Activated CD4-positive, alpha-beta T cell treated with anti-CD3 and anti-CD28 coated beads for 36 hours (primary cell): ENCODE measurements at places on chromosomes 4 and X.

- H3K27ac ChIP-seq, result no peak overlapping the region
- H3K4me1 ChIP-seq, result no peaks in the 10 kb centered on the region
- H3K36me3 ChIP-seq, result no peaks in the 10 kb centered on the region
- H3K4me3 ChIP-seq, result no peak overlapping the region
- no peak for DNase-seq
- H3K27me3 ChIP-seq, result no peaks in the 10 kb centered on the region
Observed at GRCh38 chr4:93469560-93469959, 359.0 kb upstream of the ATOH1 start.

- H3K36me3 ChIP-seq, result no peaks in the 10 kb centered on the region
- H3K4me3 ChIP-seq, result no peak overlapping the region
- H3K27me3 ChIP-seq, result no peaks in the 10 kb centered on the region
Observed at GRCh38 chr4:67038228-67038566, 507.1 kb downstream of the CENPC start.

DNA sequence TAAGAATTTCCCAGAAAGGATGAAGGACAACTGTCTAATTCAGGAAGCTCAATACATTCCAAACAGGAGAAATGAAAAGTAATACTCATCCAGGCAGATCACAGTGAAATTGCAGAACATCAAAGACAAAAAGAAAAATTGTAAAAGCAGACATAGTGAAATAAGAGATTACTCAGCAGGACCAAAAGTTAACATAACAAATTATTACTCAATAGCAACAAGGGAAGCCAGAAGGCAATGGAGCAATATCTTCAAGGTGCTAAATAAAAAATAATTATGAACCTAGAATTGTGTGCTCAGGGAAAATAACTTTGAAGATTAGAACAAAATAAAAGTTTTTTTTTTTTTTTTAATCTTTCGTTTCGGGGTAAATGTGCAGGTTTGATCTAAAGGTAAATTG, 30.5 kb upstream of the ENPP6 start:
- peaks cover 14% of the 10 kb centered on the region for H3K4me1 ChIP-seq
- H3K27ac ChIP-seq, result no peak overlapping the region
- no peak for DNase-seq

DNA sequence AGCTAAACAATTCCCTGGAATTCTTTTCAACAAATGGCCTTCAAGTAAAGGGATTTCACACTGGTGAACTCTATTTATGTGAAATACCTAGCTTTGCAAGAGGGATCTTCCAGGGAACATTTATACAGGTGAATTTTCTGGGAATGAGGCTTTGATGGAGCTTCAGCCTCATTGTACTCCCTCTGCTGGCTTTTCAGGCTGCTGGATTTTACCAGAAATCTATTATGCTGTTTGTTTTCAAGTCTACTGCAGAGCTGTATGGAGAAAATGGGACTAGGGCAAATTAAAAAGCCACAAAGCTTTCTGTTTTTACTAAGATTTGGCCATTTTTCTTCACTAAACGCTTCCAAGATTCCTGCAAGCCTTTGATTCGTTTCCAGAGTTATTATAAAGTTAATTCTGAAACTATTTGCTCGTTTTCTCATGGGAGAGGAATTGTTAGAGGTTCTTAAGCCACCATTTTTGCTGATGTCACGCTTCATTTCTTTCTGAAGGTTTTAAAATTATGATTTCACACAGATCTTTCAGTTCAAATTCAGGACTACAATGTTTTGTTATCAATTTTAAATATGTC, 31.6 kb downstream of the KDM6A start:
- no peak overlapping the region for H3K4me3 ChIP-seq
- no peak overlapping the region for H3K27ac ChIP-seq
- no peaks in the 10 kb centered on the region for H3K27me3 ChIP-seq
- peaks cover 60% of the 10 kb centered on the region for H3K4me1 ChIP-seq
- H3K36me3 ChIP-seq, result peaks cover 8% of the 10 kb centered on the region

DNA sequence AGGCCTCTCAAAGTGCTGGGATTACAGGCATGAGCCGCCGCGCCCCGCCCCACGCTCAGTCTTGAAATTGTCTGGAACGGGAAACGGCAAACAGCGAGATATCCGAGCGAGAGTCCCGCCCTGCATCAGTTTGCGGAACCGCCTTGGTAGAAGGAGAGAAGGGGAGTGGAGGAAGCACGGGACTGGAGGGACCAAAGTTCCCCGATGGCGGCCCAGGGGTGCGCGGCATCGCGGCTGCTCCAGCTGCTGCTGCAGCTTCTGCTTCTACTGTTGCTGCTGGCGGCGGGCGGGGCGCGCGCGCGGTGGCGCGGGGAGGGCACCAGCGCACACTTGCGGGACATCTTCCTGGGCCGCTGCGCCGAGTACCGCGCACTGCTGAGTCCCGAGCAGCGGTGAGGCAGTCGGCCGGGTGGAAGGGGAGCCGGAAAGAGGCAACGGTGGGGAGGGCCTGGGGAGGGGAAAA, at the start of gene BST1:
BST1 (plus strand) TSS at position 125 of the 463 bp plus-strand sequence; CDS start at position 205, 80 bp downstream.
- H3K4me1 ChIP-seq, result peaks cover 4% of the 10 kb centered on the region
- DNase-seq, result peak; percentile 70
- H3K4me3 ChIP-seq, result peak within 1 kb of the TSS; percentile 75
- H3K36me3 ChIP-seq, result no peaks in the 10 kb centered on the region
- H3K27me3 ChIP-seq, result peaks cover 10% of the 10 kb centered on the region

DNA sequence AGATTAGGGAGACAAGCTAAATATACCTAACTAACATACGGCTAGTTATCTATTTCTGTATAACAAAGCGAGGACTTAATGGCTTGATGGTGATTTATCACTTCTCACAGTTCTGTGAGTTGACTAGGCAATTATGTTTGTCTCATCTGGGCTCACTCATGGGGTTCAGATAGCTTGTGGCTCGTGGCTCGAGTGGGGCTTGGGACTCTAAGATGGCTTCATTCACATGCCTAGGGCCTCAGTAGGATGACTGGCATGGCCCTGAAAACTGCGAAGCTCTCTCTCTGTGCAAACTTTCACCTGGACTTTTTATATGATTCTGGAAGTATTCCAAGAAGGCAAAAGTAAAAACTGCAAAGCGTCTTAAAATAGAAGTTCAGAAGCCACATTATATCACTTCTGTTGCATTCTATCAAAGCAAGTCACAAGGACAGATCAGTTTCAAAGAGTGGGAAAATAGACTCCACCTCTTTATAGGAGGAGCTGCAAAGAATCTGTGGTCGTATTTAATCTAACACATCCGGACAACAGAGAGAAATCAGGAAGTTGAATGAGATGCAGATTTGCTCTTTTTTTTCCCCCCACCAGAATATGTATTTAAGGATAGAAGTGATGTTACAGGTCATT, 491.2 kb downstream of the INPP4B start:
- peaks cover 24% of the 10 kb centered on the region for H3K36me3 ChIP-seq
- peak overlapping the region; percentile 97 for H3K27ac ChIP-seq
- H3K4me3 ChIP-seq, result peak overlapping the region; percentile 22
- peaks cover 98% of the 10 kb centered on the region for H3K4me1 ChIP-seq
- peak; percentile 48 for DNase-seq
- no peaks in the 10 kb centered on the region for H3K27me3 ChIP-seq

DNA sequence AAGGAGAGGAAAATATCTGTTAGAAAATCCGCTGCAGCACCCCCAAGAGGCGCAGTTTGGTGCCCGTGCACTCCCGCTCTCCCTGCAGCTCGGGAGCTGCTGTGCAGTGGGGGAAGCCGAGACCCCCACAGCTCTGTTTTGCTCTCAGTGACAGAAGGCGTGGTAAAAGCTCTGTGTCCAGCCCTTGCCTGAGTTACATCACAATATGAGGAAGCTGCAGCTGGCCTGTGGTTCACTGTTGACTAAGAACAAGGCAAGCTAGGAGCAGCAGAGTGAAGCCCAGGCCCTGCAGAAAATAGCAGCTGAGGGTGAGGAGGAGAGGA, 88.5 kb upstream of the ADRA2C start:
- DNase-seq, result no peak
- H3K27me3 ChIP-seq, result peaks cover 3% of the 10 kb centered on the region
- no peaks in the 10 kb centered on the region for H3K36me3 ChIP-seq
- H3K4me3 ChIP-seq, result no peak overlapping the region
- no peak overlapping the region for H3K27ac ChIP-seq

- no peaks in the 10 kb centered on the region for H3K36me3 ChIP-seq
- H3K4me3 ChIP-seq, result no peak overlapping the region
- no peak overlapping the region for H3K27ac ChIP-seq
- no peaks in the 10 kb centered on the region for H3K27me3 ChIP-seq
- no peaks in the 10 kb centered on the region for H3K4me1 ChIP-seq
- DNase-seq, result peak; percentile 68
Observed at GRCh38 chrX:120365320-120365719, 3.4 kb downstream of the ATP1B4 start.

DNA sequence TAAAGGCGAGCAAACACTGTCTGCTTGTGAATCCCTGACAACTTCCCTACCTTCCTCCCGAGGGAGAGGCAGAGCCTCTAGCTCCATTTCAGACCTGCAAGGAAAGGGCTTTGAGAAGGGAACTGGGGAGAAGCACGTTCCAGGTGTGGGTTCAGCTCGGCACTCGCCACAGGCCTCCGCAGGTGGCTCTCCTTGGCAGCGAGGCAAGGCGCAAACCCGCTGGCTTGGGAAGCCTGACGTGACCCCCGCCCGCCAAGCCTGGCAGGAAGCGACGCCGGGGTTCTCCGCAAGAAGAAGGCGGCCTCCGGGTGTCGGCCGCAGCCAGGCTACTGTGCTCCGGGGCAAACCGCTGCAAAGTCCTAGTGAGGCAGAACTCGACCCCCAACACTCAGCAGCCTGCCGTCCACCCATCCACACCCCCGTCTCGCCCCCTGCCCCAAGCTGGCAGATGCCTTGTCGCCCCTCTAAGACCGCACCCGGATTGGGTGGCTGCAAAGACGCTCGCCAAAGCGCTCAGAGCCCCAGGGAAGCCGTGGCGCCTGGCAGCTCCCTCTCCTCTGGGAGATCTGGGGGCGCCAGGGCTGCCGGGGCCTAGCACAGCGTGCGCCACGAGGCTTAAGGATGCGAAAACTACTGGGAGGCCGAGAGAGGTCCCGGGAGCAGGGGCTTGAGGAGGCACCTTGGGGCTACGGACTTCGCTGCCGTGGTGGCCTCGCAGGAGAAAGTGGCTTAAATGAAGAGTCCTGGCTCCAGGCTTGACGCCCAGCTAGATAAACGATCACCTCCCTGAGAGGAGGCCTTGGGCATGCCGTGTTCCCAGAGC, 21.8 kb downstream of the NKX3-2 start:
- peaks cover 64% of the 10 kb centered on the region for H3K27me3 ChIP-seq
- H3K27ac ChIP-seq, result no peak overlapping the region
- peaks cover 10% of the 10 kb centered on the region for H3K36me3 ChIP-seq
